ENCODE measurements at places on chromosomes 4 and X.

DNA sequence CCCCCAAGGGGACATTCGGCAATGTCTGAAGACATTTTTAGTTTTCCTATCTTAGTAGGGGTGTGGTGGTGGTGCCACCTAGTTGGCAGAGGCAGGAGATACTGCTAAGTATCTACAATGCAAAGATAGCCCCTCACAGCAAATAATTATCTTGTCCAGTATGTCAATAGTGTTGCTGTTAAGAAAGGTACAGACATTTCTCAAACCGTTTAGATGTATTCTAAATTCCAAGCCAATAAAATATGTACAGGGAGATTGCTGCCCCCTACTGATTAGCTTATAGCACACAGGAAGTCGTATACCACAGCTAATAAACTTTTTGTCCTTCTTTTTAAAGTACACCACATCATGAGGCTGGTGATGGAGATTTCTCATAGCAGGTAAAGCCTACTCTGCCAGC, 260.5 kb downstream of the TMA16 start:
- no peak for DNase-seq

DNA sequence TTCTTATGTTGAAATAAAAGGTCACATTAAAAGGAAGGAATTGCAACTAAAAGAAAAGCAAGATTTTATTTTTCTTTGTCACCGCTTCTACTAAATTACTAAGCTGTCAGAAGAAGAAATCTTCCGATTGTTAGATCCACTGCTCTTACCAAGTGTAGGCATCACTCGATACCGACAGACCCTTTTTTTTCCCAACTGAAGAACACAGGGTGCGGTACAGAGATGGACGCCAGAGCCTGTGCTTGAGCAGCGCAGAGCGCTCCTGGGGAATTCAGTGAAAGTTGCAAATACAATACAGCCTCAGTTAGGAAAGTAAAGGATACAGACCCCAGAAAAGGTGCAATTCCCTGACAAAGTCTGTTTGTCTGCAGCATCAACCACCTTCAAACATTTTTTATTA, 94.9 kb upstream of the WDR17 start:
- DNase-seq, result no peak

DNA sequence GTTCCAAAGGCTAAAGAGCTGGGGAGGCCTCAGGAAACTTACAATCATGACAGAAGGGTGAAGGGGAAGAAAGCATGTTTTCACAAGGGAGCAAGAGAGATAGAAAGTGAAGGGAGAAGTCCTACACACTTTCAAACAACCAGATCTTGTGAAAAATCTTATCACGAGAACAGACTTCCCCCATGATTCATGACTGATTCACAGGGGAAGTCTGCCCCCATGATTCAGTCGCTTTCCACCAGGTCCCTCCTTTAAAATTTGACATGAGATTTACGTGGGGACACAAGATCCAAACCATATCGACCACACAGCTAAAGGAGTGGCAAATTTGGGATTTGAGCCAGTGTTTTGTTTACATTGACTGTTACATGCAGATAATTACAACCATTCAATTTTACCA, 971.1 kb upstream of the HS3ST1 start:
- no peak for DNase-seq

DNA sequence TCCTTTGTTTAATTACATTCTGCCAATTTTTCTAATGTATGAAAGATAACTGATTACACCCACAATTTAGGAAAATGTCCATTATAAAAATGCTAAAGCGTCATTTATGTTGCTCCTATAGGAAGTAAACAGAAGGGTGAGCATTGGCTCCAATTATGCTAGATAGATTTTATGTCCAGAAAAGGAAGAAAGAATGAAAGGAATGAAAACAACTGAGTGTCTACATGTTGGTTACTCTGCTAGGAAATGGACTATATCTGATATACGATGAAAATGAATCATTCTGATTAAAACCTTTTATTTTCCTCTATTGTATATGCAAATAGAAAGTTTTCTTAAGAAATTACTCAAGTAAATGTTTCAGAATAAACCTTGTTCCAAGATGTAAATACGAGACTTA, 1.6 kb downstream of the ENAM start:
- no peak for DNase-seq

DNA sequence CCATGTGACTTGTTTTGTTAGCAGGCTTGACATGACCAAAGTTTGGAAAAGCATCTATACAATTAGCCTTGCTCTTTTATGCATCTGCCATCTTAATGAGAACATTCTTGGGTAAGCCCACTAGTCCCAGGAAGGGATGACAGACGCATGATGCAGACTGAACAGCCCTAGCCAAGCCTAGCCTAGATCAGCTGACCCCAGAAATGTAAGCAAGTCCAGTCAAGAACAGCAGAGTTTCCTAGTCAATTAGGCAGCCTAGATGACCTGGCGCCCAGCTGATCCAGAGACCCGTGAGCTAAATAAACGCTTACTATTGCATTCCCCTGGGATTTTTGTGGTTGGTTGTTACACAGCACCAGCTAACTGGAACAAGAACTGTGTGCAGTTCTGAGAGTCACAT, 457.9 kb downstream of the BCOR start:
- no peak for DNase-seq

Measured in mucosa of gallbladder (tissue), 1 donor.